ENCODE measurements at places on chromosomes 2 and 18. TPM values are rescaled to one million over a fixed set of nuclear protein-coding genes. Genes with fewer than 3 reads are reported as not detected.

GRCh38 chr2:201234663-201235135 lies 25.6 kb upstream of the CASP8 start:
- no peaks in the 10 kb centered on the region for H3K36me3 ChIP-seq
- no peaks in the 10 kb centered on the region for H3K27me3 ChIP-seq
- no peak for DNase-seq
- H3K4me1 ChIP-seq = peaks cover 6% of the 10 kb centered on the region
- H3K4me3 ChIP-seq = peak overlapping the region; percentile 71
- H3K27ac ChIP-seq = peak overlapping the region; percentile 95

DNA sequence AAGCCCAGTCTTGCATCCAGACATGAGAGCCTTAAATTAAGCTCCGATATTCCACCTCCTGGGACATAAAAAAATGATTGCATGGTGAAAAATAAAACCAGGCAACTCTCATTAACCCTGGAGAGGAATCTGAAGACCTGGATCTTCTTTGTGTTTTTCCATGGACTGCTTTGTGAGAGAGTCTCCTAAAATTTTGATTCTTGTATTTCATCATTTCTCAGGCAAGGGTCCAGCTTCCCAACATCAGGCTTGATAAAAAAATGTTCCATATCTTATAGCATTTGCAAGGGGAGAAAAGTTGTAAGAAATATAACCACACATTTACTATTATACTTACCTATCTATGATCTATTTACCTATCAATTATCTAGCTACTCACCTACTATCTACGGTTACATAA lies 327.5 kb upstream of the SPHKAP start:
- no peak for DNase-seq
- H3K4me3 ChIP-seq = no peak overlapping the region
- H3K27ac ChIP-seq = no peak overlapping the region
- H3K4me1 ChIP-seq = no peaks in the 10 kb centered on the region
- no peaks in the 10 kb centered on the region for H3K36me3 ChIP-seq
- H3K27me3 ChIP-seq = no peaks in the 10 kb centered on the region

DNA sequence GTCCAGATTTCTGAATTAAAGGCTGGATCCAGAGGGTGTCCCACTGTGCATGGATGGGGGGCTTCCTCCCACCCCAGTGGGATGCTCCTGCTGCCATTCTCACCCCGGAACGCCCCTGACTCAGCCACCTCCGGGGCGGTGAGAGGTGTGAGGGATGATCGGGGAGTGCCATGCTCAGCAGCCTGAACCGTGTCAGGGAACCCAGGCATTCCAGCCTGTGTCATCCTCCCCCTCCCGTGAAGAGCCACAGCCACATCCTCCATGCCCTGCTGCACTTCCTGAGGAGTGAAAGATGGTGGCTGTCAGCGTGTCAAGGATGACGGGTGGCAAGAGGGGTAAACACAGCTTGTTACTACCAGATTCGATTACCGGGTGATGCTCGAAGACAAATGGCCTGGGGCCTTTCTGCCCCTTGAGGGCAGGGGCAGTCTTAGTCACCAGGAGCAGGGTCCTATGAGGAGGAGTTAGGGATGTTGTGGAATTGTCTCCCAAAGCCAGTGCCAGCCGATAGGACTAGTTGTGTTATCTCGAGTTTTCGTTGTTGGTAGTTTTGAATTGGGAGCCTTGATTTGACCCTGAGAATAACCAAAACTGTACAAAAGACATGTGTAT lies 80.8 kb downstream of the TCF7L1 start:
- no peaks in the 10 kb centered on the region for H3K4me1 ChIP-seq
- no peak overlapping the region for H3K4me3 ChIP-seq
- H3K27me3 ChIP-seq = no peaks in the 10 kb centered on the region
- DNase-seq = no peak
- H3K36me3 ChIP-seq = no peaks in the 10 kb centered on the region

DNA sequence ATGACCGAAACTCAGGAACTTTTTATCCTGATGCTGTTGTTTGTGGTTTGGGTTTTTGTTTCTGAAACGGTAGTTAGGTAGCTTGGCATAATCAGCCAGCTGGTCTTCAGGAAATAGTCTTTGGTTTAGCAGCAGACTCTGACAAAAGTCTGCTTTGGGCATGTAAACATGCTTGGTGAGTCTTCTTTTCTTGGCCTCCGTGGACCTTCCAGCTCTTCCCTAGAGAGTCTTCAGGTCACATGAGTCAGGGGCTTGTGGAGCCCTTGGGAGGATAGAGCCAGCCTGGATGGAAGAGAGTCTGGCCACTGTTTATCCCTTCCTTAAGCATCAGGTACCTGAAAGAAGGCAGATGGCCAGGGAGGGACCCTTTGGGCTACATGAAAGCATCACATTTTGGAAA lies 154.5 kb downstream of the MGAT5 start:
- H3K4me3 ChIP-seq = no peak overlapping the region
- H3K4me1 ChIP-seq = peaks cover 7% of the 10 kb centered on the region
- H3K27ac ChIP-seq = no peak overlapping the region
- DNase-seq = no peak

DNA sequence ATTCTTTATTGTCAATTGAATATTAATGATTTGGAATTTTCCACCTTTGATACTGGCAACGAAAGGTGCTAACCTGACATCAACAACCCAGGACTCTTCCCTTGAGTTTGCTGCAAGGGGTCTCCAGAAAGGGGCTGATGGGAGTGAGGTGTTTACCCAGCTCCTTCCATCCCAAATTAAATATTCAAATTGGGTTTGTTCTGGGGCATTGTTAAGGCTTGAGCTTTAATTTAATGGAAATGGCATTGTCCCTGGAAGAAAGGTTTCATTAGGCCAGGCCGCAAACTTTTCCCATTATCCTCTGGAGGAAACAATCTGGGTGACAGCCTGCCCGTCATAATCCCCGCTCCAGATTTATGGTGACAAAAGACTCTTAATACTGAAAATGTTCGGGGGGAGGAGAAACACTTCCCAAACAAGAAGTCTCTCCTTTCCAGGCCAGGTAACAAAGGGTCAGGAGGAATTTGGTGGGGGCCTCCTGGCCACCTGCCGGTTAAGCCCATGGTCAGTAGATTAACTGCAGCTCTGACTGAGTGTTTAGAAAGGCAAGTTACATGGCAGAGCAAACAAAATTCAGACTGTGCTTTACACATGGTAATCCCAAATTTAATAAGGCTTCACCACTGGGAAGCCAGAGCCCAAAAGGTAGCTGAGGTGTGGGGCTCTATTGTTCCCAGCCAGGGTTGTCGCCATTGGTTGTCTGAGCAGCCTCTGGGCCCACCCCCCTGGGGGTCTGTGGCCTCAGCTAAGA lies 151.4 kb upstream of the SIX3 start:
- H3K4me1 ChIP-seq = peaks cover 18% of the 10 kb centered on the region
- no peak overlapping the region for H3K4me3 ChIP-seq
- H3K27me3 ChIP-seq = no peaks in the 10 kb centered on the region

GRCh38 chr2:60485055-60485454 lies 68.4 kb downstream of the BCL11A start:
- H3K36me3 ChIP-seq = no peaks in the 10 kb centered on the region
- H3K27me3 ChIP-seq = no peaks in the 10 kb centered on the region
- H3K4me1 ChIP-seq = peaks cover 10% of the 10 kb centered on the region
- no peak overlapping the region for H3K4me3 ChIP-seq

TRIB2 gene
- total RNA-seq = 2.9 TPM

DNA sequence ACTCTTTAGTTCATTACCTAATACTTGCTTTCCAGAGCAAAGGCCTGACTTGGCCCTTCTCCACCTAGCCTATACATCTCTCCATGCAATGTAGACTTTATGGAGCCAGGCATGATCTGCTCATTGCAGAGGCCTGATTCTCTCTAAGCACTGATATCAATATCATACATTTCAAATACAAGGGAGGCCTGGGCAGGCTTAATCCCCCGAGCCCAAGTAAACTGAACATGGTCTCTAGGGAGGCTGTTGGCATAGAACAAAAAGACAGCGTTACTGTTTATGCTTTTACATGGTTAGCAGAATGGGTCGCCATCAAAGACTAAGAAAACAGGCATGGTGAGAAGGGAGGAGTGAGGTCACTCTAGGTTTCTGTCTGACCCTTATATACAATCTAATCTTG lies 695.1 kb downstream of the ZEB2 start:
- no peak overlapping the region for H3K27ac ChIP-seq
- H3K4me3 ChIP-seq = no peak overlapping the region
- H3K27me3 ChIP-seq = no peaks in the 10 kb centered on the region
- H3K36me3 ChIP-seq = no peaks in the 10 kb centered on the region
- H3K4me1 ChIP-seq = no peaks in the 10 kb centered on the region

TSPYL6 gene
- total RNA-seq = not detected

- H3K36me3 ChIP-seq = no peaks in the 10 kb centered on the region
- no peak for DNase-seq
- no peak overlapping the region for H3K27ac ChIP-seq
- H3K27me3 ChIP-seq = no peaks in the 10 kb centered on the region
- H3K4me3 ChIP-seq = no peak overlapping the region
These were observed 52.7 kb upstream of the CCDC68 start for GRCh38 chr18:55012008-55012407.

DNA sequence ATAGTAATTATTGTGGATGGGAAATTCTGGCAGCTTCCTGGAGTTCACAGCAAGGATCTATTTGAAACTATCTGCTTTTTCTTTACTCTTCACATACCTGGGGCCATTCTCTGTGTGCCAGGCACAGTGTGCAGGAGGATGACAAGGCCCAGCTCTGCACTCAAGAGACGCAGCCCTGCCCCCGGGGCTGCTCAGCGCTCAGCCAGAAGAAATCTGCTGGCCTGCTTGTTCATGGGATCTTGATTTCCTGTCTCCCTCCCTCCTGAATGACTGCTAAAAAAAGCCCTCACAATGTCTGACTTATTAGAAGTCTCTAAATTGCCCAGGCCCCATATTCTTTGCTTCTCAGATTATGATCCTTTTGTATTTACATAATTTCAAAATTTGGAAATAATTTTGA lies 210.9 kb downstream of the DCDC2C start:
- H3K4me3 ChIP-seq = no peak overlapping the region
- H3K27me3 ChIP-seq = no peaks in the 10 kb centered on the region
- no peaks in the 10 kb centered on the region for H3K36me3 ChIP-seq

GRCh38 chr18:2853926-2854664 lies 7.3 kb downstream of the EMILIN2 start:
- peaks cover 63% of the 10 kb centered on the region for H3K4me1 ChIP-seq
- peak overlapping the region; percentile 94 for H3K27ac ChIP-seq
- H3K36me3 ChIP-seq = no peaks in the 10 kb centered on the region

GALNT5 gene
- 6.8 TPM for total RNA-seq

DNA sequence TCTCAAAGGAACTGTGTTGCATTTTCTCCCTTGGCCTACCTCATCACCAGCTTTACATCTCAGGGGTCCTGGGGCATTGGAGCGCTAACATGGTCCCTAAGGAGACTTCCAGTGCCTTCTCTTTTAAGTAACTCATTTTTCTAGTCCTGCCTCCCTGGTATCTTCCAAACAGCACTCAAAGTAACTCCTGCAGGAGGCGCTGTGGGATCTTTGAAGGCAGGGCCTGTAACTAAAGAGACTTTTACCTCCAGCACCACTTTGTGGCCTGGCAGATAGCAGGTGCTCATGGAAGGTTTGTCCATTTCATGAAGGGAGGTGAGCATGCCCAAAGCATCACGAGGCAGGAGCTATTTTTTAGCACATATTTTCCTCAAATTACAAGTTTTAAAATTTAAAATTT lies 411.0 kb upstream of the GYPC start:
- no peak overlapping the region for H3K4me3 ChIP-seq
- no peaks in the 10 kb centered on the region for H3K4me1 ChIP-seq
- no peaks in the 10 kb centered on the region for H3K27me3 ChIP-seq

- no peak overlapping the region for H3K4me3 ChIP-seq
- no peak overlapping the region for H3K27ac ChIP-seq
- DNase-seq = no peak
- H3K36me3 ChIP-seq = no peaks in the 10 kb centered on the region
- H3K27me3 ChIP-seq = no peaks in the 10 kb centered on the region
These were observed 39.4 kb downstream of the HRH4 start for GRCh38 chr18:24499814-24500213.

- H3K27me3 ChIP-seq = no peaks in the 10 kb centered on the region
- no peaks in the 10 kb centered on the region for H3K4me1 ChIP-seq
- no peak overlapping the region for H3K27ac ChIP-seq
These were observed 732.9 kb upstream of the VRK2 start for GRCh38 chr2:57313678-57314077.

DNA sequence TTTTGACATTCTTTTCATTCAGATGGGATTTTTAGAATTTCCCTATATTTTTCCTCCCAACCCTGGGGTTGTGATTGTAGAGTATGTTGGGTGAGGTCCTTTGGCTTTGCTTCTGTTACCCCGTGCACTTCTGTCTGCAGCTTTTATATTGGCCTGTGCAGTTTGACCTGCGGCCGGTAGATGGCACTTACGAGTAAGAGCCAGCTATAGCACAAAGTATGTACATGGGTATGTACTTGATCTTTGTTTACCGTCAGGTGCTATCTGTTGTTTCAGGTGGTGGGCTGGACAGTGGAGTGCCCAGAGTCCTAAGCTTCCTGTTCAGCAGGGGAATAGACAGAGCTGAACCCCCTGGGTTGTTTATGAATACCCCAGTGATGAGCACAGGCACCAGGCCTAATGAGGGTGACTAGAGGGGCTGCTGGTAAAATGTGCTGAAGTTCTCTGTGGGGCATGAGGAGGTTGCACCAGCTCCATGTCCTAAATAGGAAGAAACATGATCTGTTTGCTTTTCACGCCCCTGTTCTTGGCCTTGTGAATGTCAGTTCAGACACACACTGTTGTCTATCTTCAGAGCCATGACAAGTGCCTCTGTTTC lies 58.9 kb upstream of the THUMPD2 start:
- H3K27ac ChIP-seq = no peak overlapping the region
- peak; percentile 49 for DNase-seq
- H3K36me3 ChIP-seq = no peaks in the 10 kb centered on the region
- H3K4me1 ChIP-seq = no peaks in the 10 kb centered on the region
- H3K27me3 ChIP-seq = no peaks in the 10 kb centered on the region
- H3K4me3 ChIP-seq = no peak overlapping the region

DNA sequence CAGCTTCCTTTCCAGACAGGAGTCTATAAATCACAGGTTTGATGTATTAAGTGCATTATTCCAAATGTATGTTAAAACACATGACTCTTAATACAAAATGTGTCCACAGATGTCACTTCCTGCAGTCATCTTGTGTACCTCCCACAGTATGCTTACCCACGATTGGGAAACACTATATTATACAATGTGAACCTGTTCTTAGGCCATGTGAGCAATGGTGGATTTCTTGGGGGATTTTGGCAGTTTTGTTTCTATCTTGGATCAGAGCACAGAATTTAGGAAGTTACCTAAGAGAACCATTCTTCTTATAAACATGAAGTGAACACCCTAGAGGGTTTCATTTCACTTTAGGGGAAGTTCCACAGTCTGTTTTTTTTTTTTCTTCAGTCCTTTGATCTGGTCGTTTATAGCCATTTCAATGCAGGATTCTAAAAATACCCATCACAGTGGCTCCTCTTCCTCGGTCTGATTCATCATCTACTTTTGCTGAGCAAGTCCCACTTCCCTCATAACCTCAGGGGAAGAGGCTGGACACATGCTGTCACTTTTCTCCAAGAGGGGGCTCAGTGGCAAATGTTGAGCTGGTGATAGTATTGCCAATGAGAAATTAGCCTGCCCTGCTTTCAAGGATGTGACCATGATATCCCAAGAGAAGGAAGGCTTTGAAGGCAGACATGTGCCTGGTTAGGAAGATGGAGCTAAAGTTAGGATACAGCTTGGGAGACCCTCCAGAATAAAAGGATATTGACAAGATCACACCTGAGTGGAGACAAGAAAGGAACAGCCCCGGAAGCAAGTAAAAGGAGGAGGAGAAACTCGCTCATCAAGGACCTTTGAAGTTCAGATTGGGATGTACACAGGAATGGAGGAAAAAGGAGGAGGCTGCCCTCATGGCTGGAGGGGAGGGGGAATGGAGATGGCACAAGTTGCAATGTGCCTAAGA lies 22.6 kb downstream of the PLEK start:
- no peaks in the 10 kb centered on the region for H3K27me3 ChIP-seq
- no peaks in the 10 kb centered on the region for H3K36me3 ChIP-seq
- DNase-seq = no peak
- no peak overlapping the region for H3K4me3 ChIP-seq
- H3K4me1 ChIP-seq = no peaks in the 10 kb centered on the region
- no peak overlapping the region for H3K27ac ChIP-seq

IGFBP5 gene
- total RNA-seq = 0.20 TPM

All from Caco-2 (cell line).